D721Med (cell line): ENCODE measurements at places on chromosomes 7 and 10.

GRCh38 chr7:192701-193480 lies 520 bp downstream of the FAM20C start:
- no peak for DNase-seq

GRCh38 chr10:49571388-49571787 lies 32.5 kb upstream of the ERCC6 start:
- DNase-seq: no peak

GRCh38 chr7:144519925-144520324 lies 116.4 kb upstream of the NOBOX start:
- DNase-seq: no peak

DNA sequence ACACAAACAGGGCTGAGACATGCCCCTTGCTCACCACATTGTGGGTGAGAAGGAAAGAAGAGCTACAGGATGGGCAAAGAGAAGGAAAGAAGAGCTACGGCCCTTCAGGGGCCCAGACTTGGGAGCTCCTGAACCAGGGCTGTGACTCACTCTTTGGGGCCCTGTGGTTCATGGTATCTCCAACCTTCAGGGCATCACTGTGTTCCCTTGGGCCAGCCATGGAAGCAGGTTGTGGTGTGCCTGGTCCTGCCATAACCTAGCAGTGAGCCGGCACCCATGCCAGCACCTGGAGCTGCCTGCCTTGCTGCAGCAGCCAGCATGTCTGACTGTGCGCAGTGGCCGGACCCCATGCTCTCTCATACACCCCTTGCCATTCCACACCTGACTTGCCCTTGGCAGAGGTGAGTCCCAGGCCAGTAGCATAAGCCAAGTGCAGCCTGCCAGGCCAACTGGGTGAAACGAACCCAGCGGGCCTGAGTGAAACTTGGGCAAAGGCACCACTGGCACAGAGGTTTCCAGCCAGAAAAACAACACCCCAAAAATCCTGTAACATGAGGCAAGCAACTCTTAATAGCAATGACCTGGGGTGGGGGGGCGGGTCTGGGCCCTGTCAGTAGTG lies 89.0 kb upstream of the CACUL1 start:
- DNase-seq: no peak

GRCh38 chr10:86251426-86251825 lies 115.2 kb downstream of the GRID1 start:
- no peak for DNase-seq

DNA sequence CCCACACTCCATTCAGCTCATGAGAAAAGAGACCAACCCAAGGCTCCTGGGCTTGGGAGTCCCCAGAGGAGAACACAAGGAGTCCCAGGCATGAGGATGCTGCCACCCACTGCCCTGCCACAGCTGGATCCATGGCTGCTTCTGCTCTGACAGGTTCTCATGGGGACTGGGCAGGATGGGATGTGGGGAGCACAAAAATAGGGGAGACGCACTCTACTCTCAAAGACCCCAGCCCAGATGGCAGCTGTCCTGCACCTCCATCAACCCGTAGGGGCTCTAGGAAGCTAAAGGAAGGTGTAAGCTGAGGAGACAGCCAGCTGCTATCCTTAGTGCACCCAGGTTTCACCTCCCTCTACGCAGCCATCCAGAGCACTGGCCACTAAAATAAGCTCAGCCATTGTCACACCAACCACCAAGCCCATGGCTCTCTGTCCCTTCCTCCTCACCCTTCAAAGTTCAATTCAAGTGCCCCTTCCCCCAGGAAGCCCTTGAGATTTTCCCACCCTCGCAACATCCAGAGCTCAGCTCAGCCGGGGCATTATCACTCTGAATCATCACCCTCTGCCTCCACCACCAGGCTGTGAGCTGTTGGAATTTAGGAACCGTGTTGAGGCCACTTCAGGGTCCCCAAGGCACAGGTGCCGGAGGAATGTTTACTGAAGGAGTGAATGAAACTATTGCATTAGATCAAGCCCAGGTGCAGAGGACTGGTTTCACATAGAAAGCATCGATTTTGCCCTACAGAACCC lies 142.1 kb downstream of the GRID1 start:
- no peak for DNase-seq

DNA sequence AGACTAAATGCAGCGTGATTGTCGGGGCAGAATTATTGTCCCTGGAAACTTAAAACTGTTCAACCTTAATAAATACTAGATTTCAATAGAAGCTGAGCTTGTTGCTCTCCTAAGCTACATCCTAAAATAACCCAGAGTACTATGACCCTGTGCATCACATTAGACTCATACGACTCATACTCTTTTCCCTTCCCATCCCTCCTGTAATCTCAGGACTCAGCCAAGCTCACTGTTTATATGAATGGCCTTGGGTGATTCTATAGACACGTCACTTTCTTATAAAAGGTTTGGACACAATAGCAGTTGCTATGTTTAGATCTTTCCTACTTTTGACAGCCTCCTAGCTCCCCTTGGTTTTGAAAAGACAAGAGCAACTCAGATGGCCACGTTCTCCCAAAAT lies 17.2 kb downstream of the TCF7L2 start:
- DNase-seq: no peak

DNA sequence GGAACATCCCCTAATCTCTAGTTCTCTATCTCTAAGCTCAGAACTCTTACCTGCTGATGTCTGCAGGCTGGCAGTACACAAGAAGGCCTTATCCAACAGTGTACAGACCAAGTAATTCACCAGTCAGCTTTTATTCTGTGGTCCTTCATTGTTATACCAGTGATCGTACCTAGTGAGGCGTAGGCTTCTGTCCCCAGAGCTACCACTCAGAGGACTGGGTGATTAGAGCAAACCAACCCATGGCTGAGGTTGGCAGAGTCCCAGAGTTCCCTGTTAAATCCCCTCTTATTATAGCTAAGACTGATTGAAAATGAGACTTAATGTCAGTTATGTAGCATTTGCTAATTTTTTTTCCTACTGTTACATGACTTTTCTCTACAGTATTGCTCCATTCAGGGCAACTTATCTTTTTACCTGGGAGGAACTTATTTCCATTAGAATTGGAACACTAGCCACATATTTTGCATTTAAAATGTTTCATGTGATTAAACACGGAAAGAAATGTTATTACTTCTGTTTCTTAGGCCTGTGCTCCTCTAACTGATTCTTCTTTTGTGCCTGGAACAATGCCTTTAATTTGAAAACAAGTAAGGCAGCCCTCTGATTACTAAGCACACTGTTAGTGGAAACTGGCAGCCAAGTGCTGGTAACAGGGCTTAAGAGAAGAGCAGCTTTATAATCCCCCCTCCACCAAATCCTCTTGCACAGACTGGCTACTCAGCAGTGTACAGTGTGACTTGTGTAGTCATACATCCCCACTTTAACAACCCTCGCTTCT lies 127.2 kb downstream of the LRRC4 start:
- peak; percentile 24 for DNase-seq
